ENCODE measurements at places on chromosomes 12 and 14. TPM values are rescaled to one million over a fixed set of nuclear protein-coding genes. Genes with fewer than 3 reads are reported as not detected.

The KRT71 gene
- not detected for total RNA-seq

- H3K4me3 ChIP-seq: no peak overlapping the region
- H3K36me3 ChIP-seq: no peaks in the 10 kb centered on the region
- no peak for DNase-seq
- H3K27me3 ChIP-seq: no peaks in the 10 kb centered on the region
- H3K4me1 ChIP-seq: no peaks in the 10 kb centered on the region
These were observed 266.0 kb downstream of the FBXL14 start for GRCh38 chr12:1328391-1328790.

DNA sequence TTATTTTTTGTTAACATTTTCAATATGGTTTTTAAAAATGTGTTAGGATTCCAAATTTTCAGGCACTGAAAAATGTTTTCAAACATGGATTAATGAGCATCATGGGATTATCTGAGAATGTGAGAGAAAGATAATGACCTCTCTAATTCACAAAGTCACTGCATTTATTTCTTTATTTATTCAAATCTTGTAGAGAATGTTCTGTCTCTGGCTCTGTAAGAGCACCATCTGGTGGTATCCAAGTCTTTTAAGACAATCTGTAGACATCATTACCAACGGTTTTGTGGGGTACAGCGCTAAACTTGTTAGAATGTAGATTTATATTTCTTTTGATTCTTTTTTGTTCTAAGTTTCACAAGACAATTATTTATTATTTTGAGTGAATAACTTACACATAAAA is 956.0 kb upstream of the NOVA1 start:
- DNase-seq: peak; percentile 0
- no peak overlapping the region for H3K4me3 ChIP-seq
- H3K27ac ChIP-seq: no peak overlapping the region
- H3K4me1 ChIP-seq: no peaks in the 10 kb centered on the region
- H3K27me3 ChIP-seq: no peaks in the 10 kb centered on the region

DNA sequence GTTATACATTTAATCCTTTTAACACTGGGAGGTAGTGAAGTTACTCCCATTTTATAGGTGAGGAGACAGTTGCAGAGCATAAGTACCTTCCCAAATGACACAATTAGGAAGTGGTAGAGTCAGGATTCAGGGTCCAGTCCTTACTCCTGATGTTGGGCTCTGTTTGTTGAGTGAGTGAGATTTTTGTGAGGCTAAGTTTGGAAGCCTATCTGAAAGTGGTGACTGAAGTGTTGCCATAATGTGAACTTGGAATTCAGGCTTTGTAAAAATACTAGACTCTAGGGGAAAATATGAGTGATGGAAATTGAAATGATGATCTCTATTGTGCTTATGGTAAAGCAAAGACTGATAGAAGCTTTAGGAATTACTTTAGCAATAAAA is 2.2 kb downstream of the NUDT4 start:
- no peaks in the 10 kb centered on the region for H3K36me3 ChIP-seq
- no peaks in the 10 kb centered on the region for H3K27me3 ChIP-seq
- H3K27ac ChIP-seq: peak overlapping the region; percentile 78
- H3K4me1 ChIP-seq: peaks cover 4% of the 10 kb centered on the region

GRCh38 chr12:21428241-21428640 is 9.2 kb upstream of the PYROXD1 start:
- no peaks in the 10 kb centered on the region for H3K36me3 ChIP-seq
- no peak overlapping the region for H3K27ac ChIP-seq
- H3K4me3 ChIP-seq: no peak overlapping the region
- no peaks in the 10 kb centered on the region for H3K4me1 ChIP-seq

DNA sequence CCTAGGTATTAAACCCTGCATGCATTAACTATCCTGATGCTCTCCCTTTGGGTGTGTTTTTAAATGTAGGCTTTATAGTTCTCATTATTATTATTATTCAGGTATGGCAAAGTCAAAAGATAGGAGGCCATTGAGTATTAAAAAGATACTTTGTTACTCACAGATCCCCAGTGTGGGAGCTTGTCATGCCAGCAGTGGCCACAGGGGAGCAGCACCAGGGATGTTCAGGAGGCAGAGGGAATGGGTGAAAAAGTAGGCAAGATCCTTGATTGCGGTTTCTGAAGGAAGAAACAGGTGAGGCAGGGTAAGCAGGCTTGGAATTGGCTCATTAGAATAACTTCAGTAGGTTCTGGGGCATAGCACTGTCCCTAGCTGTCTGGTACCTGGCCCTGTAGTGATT is 382.2 kb downstream of the MED13L start:
- H3K27me3 ChIP-seq: no peaks in the 10 kb centered on the region
- no peaks in the 10 kb centered on the region for H3K36me3 ChIP-seq
- H3K4me3 ChIP-seq: no peak overlapping the region
- no peaks in the 10 kb centered on the region for H3K4me1 ChIP-seq

- no peak for DNase-seq
- no peak overlapping the region for H3K4me3 ChIP-seq
- H3K4me1 ChIP-seq: no peaks in the 10 kb centered on the region
These were observed 38.6 kb upstream of the METAP2 start for GRCh38 chr12:95435355-95435754.

GRCh38 chr12:110577864-110578693 is 5.0 kb downstream of the PPTC7 start:
- H3K27me3 ChIP-seq: no peaks in the 10 kb centered on the region
- peak; percentile 93 for DNase-seq
- H3K36me3 ChIP-seq: no peaks in the 10 kb centered on the region
- peak overlapping the region; percentile 97 for H3K27ac ChIP-seq
- H3K4me3 ChIP-seq: peak overlapping the region; percentile 22
- peaks cover 8% of the 10 kb centered on the region for H3K4me1 ChIP-seq

DNA sequence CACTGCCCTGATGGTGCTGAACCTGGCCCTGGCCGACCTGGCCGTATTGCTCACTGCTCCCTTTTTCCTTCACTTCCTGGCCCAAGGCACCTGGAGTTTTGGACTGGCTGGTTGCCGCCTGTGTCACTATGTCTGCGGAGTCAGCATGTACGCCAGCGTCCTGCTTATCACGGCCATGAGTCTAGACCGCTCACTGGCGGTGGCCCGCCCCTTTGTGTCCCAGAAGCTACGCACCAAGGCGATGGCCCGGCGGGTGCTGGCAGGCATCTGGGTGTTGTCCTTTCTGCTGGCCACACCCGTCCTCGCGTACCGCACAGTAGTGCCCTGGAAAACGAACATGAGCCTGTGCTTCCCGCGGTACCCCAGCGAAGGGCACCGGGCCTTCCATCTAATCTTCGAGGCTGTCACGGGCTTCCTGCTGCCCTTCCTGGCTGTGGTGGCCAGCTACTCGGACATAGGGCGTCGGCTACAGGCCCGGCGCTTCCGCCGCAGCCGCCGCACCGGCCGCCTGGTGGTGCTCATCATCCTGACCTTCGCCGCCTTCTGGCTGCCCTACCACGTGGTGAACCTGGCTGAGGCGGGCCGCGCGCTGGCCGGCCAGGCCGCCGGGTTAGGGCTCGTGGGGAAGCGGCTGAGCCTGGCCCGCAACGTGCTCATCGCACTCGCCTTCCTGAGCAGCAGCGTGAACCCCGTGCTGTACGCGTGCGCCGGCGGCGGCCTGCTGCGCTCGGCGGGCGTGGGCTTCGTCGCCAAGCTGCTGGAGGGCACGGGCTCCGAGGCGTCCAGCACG is 4.7 kb downstream of the LTB4R start:
- no peak overlapping the region for H3K27ac ChIP-seq
- peaks cover 10% of the 10 kb centered on the region for H3K4me1 ChIP-seq
- H3K4me3 ChIP-seq: no peak overlapping the region
- DNase-seq: no peak
- H3K36me3 ChIP-seq: no peaks in the 10 kb centered on the region

- no peak overlapping the region for H3K4me3 ChIP-seq
- H3K27ac ChIP-seq: no peak overlapping the region
- no peak for DNase-seq
- H3K4me1 ChIP-seq: peaks cover 7% of the 10 kb centered on the region
These were observed 3.8 kb downstream of the ASIC1 start for GRCh38 chr12:50061171-50061570.

The GPX2 gene
- total RNA-seq: not detected

DNA sequence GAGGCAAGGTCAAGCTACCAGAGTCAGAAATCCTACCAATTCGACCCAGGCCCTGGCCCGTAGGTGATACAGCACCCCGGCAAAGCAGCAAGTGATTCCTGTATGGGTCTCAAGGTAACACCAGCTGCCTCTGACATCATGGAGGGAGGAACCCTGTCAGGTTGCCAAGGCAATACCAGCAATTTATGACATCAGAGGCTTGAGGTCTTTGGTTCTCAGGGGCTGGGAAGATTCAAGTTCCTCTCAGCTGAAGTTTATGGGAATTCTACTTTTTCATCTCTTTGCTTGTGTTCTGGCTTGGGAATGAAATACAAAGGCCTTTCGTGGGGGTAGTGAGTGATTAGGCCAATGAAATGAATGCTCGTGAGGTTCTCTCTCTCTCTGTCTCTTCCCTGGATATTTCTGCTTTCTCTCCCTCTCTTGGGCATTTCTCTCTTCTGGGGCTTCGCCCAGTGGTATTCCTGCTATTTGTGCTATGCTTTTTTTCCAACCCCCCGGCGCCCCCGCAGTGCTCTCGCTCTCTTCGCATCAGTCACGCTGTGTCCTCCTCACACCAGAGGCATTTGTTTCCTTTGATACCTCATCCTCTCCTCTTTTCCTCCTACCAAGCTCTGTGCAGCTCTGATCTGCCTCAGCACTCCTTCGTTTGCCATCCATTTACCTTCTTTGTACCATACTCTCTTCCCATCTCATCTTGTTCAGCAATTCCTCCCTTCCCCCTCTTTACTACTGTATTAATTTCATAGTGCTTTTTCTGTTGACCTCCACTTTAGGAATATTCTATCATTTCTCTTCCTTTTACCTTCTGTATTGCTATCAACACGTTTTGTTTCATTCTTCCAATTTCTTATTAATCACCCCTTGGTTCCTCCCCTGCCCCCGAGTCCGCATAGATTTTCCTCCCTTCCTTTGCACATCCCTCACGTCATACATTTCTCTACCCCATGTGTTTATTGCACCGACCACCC is 2.9 kb downstream of the ZFHX2 start:
- H3K4me1 ChIP-seq: no peaks in the 10 kb centered on the region
- H3K27me3 ChIP-seq: peaks cover 14% of the 10 kb centered on the region
- DNase-seq: peak; percentile 71
- H3K36me3 ChIP-seq: no peaks in the 10 kb centered on the region

The AQP6 gene
- 0.17 TPM for total RNA-seq

DNA sequence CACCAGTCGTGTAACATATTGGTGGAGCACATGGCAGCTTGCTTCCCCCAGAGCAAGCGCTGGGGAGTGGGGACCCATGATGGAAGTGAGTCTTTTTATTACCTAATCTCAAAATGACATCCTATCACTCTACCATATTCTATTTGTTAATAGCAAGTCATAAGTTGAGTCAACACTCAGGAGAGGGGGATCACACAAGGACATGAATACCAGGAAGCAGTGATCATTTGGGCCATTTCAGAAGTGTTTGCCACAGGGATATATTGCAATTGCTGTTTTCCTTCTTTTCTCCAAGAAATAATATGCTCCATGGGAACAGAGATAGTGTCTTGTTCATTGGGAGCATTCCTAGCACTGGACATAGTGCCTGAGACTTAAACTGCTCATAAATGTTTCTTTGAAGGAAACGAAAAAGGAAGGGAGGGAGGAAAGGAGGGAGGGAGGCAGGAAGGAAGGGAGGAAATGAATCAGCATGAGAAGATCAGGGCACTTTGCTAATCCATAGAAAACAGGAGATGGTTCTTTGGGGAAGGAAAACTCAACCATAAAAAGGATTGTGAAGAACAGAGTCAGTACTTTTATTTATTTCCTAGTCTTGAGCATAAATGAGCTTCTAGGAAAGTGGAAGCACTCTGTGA is 39.2 kb upstream of the EEA1 start:
- DNase-seq: no peak
- H3K4me3 ChIP-seq: no peak overlapping the region
- H3K27ac ChIP-seq: peak overlapping the region; percentile 18
- no peaks in the 10 kb centered on the region for H3K27me3 ChIP-seq

- no peaks in the 10 kb centered on the region for H3K27me3 ChIP-seq
- DNase-seq: no peak
- no peak overlapping the region for H3K4me3 ChIP-seq
- H3K4me1 ChIP-seq: peaks cover 18% of the 10 kb centered on the region
- H3K36me3 ChIP-seq: no peaks in the 10 kb centered on the region
These were observed 6.3 kb upstream of the RIN3 start for GRCh38 chr14:92507174-92507768.

DNA sequence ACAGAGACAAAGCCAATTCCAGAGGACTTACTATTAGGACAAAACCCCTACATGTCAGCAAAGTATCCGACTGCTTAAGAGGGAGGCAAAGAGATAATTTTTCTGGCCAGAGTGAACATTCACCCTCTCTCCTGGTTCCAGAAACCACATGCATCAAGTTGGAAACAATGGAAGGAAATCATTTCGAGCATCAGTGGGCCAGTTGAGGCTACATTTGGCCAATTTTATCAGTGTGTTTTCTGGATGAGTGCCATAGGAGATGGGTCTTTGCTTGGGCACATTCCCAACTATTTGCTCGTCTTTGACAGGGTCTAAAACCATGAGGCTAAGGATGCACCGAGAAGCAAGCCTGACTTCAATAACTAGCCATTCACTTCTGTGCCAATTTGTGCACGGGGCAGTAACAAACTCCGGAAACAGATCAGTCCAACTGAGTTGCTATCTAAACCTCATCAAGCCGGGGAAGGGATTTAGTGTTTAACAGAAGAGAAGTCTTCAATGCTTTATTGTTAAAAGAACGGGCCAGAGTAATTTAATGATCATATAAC is 17.4 kb downstream of the EGLN3 start:
- no peaks in the 10 kb centered on the region for H3K27me3 ChIP-seq
- no peaks in the 10 kb centered on the region for H3K36me3 ChIP-seq
- no peak overlapping the region for H3K4me3 ChIP-seq
- peak; percentile 12 for DNase-seq
- H3K27ac ChIP-seq: no peak overlapping the region

DNA sequence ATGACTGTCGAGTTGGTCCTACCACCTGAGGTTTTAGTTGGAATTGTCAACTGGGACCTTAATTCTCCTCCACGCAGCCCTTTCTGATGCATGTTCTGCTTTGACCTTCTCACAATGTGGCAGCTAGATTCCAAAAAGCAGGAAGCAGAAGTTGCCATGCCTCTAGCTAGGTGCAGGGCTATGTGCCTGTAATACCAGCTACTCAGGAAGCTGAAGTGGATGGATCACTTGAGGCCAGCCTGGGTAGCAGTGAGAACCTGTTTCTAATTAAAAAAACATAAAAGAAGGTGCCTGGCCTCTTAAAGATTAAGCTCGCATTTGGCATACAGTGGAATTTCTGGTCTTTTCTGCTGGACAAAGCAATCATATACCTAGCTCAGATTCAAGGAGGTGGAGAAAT is 77.1 kb downstream of the FGD4 start:
- no peak overlapping the region for H3K4me3 ChIP-seq
- H3K4me1 ChIP-seq: no peaks in the 10 kb centered on the region
- no peaks in the 10 kb centered on the region for H3K27me3 ChIP-seq
- no peaks in the 10 kb centered on the region for H3K36me3 ChIP-seq
- H3K27ac ChIP-seq: no peak overlapping the region
- no peak for DNase-seq

The DHH gene
- total RNA-seq: under 0.01 TPM

The RNASE7 gene
- not detected for total RNA-seq

All from fibroblast of lung (primary cell).